ENCODE measurements at places on chromosomes 2 and 18.

DNA sequence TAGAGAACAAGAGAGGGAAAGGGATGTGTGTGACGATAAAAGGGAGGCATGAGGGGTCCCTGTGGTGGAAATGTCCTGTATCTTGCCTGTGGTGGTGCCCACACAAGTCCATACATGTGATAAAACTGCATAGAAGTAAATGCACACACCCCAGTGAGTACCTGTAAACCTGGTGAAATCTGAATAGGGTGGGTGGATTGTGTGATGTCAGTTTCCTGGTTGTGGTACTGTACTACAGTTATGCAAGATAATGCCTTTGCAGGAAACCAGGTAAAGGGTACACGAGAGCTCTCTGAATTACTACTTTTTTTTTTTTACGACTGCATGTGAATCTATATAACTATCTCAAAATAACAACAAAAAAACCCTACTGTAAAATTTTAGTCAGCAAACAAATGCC is 22.1 kb downstream of the SERPINE2 start:
- DNase-seq: no peak

GRCh38 chr18:51279367-51279984 is 82.0 kb upstream of the MEX3C start:
- DNase-seq: no peak

DNA sequence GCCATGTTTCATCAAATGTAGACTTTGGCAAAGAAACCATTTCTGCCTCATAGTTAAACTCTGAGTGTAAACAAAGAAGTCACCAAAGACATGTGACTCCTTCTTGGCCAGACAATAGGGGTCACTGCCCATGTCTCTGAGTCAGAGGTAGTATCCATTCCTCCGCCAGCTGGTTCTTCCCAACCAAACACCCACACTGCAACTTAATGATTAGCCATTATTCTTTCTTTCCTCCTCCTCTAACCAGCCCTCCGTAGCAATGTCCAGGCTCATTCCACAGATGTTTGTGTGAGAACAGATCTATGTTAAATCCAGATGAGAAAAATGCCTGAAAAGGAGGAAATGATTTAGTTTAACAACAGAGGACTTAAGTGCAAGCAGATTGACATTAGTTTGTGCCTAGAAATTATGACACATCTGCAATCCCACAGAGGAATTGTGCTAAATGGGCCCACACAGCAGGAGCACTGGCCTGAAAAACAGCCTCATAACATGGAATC is 127.9 kb upstream of the SH3BP4 start:
- no peak for DNase-seq

- DNase-seq: peak; percentile 43
Observed at GRCh38 chr18:46160050-46160798, 56.0 kb downstream of the HAUS1 start.

DNA sequence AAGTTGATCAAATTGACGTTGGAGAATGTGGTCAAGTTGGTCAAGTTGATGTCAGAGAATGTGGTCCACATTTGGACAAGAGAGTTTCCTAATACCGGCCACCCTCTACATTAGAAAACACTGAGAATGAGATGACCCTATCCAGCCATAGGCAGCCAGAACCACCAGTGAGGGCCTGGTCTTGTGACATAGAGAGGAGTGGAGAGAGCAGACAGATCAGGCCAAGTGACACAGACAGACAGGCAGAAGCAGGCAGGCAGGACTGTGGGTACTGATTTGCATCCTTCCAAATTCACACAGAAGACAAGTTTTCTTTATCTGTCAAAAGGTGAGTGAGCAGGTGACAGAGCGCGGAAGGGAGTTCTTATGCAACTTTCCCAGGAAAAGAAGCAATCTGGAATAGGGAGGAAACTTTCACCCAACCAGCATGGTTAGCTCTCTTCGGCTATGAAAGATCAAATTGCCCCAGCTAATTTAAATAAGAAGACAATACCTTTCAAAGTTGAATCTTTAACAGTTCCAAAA is 109.1 kb upstream of the PID1 start:
- no peak for DNase-seq

- no peak for DNase-seq
Observed at GRCh38 chr2:31937741-31938140, 73.1 kb downstream of the MEMO1 start.

DNA sequence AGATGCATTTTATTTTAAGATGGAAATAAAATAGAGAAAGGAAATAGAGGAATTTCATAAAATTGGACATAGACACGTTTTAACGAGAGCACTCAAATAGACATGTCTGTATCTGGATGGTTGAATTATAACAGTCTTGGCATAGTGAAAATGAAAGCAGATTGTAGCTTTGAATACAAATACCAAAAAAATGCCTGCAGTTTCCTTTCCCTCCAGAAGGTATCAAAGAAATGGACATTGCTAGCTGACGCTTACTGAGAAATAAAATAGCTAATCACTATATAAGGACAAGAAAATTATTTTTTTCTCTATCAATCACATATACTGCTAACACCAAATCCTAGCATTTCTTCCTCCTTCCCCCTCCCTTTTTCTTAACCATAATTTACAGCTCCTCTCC is 11.4 kb upstream of the MAPRE2 start:
- peak; percentile 46 for DNase-seq

DNA sequence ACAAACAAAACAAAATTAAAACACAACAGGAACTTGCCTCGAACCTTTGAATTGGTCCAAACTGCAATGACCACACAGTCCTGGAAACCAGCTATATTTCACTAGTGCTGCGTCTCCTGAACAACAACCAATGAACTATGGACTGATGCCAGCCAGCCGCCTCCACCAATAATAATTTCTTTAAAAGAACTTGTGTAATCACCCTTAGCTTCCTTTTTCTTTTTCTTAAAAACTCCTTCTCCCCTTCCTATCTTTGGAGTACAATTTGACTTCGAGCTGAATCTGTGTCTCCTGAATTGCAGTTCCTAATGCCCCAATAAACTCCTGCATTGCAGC is 1.6 kb upstream of the CXXC1 start:
- no peak for DNase-seq

GRCh38 chr2:144477281-144477956 is 42.5 kb downstream of the ZEB2 start:
- DNase-seq: no peak

DNA sequence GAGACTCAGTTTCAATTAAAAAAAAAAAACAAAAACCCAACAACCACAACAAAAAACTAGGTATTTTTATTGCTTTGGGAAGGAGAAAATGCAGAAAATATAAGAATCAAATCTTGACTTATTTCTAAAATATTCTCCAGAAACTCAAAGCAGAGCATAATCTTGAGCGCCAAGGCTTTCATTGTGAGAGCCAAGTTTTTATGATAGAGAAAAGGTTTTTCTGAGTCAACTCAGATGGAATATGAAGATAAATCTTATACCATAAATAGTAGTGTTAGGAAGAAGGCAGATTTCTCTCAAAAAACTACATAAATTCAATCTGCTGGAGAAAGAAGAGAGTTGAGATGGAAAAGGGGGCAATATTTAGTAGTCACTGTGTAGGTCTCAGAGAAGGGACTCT is 121.2 kb upstream of the OSR1 start:
- DNase-seq: no peak

DNA sequence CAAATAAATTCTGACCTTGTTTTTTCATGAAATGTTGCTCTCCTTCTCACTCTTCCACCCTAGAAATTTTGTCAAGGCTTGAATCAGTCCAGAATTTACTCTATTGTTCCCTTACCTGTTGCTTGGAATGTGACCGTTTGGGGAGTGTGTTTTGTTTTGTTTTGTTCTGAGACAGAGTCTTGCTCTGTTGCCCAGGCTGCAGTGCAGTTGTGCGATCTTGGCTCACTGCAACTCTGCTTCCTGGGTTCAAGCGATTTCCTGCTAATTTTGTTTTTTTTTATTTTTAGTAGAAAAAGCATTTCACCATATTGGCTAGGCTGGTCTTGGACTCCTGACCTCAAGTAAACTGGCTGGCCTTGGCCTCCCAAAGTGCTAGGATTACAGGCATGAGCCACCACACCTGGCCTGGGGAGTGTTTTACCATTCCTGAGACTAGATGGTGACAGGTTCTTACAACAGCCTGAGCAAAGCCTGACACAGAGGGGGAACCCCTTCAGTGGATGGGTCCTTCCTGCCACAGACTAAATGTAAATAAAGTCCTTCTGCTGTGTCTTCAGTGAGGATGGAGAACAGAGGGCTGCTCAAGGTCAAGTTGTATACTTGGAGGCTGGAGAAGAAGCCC is 52.0 kb downstream of the HAUS1 start:
- no peak for DNase-seq

DNA sequence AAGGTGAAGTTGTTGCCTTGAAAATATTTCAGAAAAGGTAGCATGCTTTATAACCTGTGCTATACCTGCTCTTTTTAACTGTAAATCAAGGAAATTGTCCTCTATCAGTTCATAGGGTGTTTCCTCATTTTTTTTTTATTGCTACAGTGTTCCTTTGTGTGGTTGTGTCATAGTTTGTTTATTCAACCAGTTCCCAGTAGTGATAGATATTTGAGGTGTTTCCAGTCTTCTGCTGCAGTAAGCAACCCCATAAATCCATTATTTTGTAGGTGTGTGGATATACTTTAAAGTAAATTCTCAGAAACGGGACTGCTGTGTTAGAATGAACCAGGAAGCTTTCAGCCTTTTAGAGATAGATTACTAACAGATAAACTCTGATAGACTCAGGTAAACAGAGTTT is 39.6 kb downstream of the SEMA4F start:
- no peak for DNase-seq

- no peak for DNase-seq
Observed at GRCh38 chr18:79812052-79812451, 14.3 kb downstream of the KCNG2 start.

- no peak for DNase-seq
Observed at GRCh38 chr2:120707816-120708215, 27.9 kb upstream of the GLI2 start.

DNA sequence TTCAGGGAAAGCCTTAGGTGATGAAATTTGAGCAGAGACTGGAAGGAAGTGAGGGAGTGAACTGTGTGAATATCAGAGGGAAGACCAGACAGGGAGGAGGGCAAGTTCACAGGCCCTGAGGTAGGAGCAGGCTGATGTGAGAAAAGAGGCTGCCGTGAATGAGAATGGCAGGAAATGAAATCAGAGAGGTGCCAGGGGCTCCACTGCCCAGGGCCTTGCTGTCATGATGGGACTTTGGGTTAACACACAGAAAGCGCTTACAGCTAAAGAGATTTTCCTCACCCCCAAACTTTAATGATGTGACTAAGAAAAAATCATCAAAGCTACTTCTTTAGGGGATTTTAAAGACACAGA is 53.8 kb downstream of the MARCHF4 start:
- DNase-seq: no peak

Data from RPMI8226 (cell line).